ENCODE measurements at places on chromosomes 3 and 15. TPM values are rescaled to one million over a fixed set of nuclear protein-coding genes. Genes with fewer than 3 reads are reported as not detected.

ERC2 gene
- total RNA-seq: 0.25 TPM

KLF15 gene
- total RNA-seq: 103 TPM

CCRL2 gene
- total RNA-seq: 9.0 TPM

HTR3D gene
- total RNA-seq: not detected

PRTG gene
- 0.33 TPM for total RNA-seq

Data from liver (tissue), 10 donors.